ENCODE measurements at places on chromosomes 11 and 22.

GRCh38 chr11:122877732-122878131 lies 4.8 kb upstream of the JHY start:
- DNase-seq: no peak

- DNase-seq: no peak
Measured at GRCh38 chr11:43074810-43075209, 237.0 kb upstream of the API5 start.

GRCh38 chr11:33000181-33000580 lies 15.5 kb upstream of the DEPDC7 start:
- DNase-seq: no peak

DNA sequence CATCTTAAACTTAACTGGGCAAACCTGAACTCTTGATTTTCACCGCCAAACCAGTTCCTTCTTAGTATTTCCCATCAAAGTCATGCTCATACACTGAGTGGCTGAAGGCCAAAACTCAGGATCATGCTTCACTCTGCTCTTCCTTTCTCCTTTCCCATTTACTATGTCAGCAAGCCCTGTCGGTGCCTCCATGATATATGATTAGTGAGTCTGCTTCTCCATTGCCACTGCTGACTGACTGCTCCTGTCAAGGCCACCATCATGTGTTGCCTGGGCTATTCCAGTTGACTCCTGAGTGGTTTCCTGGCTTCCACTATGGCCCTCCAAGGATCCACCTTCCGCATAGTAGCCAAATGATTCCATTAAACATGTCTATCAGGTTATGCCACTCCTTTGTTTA lies 42.8 kb upstream of the AMPD3 start:
- DNase-seq: no peak

GRCh38 chr11:39209981-39210380 lies 2249.5 kb downstream of the LRRC4C start:
- no peak for DNase-seq

DNA sequence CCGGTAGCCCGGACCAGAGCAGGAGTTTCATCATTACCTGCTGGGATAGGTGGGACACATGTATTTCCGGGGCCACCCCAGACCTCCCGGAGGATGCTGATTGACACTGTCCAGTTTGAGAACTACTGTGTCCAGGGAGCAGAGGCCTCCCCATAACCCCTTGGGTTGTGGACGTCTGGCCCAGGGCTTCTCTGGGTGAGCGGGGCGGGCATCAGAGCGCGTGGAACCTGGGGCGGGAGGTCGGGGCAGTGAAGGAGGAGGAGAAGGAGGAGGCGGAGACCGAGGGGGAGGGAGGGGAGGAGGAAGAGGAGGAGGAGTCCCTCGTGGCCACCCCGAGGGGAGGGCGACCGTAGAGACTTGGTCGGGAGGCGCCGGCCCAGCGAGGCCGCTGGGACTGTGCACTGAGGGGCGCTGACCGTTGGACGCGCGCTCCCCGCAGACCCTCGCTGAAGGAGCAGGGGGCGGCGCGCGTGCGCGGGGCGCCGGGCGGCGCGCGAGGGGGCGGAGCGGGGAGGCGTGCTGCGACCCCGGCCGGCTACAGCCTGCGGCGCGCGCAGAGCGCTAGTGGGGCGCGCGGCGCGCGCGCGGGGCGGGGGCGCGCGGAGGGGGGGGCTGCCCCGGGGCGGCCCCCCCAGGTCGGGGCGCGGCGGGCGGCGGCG lies at the start of gene GRK3:
Gene GRK3 (plus strand): TSS at position 356 of the 659 bp plus-strand sequence. CDS start 366 bp downstream, outside the sequence.
- peak; percentile 51 for DNase-seq

DNA sequence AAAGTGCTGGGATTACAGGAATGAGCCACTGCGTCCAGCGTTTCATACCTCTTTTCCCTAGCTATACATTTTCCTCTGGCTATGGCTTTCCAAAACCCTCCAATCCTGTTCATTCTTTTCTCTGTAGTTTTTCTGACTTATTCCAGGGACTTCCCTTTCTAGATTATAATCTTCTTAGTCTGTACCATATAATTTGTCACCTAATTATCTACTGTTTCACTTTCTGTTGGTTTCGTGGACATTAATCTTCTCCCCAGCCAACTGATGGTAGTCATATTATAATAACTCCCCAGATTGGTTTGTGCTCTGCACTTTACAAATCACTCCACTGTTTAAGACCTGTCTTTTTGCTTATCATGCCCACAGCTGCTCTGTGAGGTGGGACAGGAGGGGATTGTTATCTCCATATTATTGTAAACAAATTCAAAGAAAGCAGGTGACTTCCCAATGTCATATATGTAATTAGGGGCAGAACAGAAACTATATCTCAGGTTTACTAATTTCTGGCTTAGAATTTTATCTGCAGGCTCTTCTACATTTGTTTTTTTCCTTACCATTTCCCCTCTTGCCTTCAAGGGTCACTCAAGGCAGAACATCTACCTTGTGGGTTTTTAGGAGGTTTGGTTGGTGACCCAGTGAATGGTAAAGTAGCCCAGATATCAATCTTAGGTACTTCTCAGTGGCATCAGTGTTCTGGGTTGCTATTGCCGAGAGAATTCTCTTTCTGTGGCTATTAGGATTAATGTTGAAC lies 23.9 kb downstream of the STIM1 start:
- DNase-seq: no peak

- DNase-seq: no peak
Measured at GRCh38 chr11:67098799-67099429, 20.1 kb upstream of the KDM2A start.

- DNase-seq: no peak
Measured at GRCh38 chr11:118341261-118341660, 1.2 kb downstream of the CD3D start.

- no peak for DNase-seq
Measured at GRCh38 chr11:46296528-46297448, 19.3 kb downstream of the CREB3L1 start.

DNA sequence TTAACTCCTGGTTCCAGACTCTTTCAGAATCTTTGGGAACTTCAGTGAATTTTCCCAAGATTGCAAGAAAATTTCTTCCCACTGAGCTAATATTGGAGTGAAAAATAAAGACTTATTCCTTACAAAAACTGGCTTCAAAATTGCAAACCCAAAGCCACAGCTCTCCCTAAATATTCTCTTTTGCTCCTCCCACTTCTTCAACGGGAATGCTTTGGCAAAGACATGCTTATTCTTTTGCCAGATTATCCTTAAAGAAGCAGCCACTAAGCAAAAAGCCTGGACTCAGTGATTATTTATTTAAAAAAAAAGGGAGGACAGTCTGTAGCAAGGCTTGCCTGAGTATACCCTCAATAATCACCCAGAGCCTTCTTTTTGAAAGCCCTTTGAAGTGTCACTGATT lies 902.4 kb upstream of the CCDC90B start:
- DNase-seq: no peak

- DNase-seq: no peak
Measured at GRCh38 chr11:126158054-126158791, 53.2 kb downstream of the RPUSD4 start.

All from stimulated activated CD4-positive, alpha-beta T cell treated with anti-CD3 and anti-CD28 coated beads, Interleukin-4, amount 100 ng/mL, for 48 hours (primary cell).